ENCODE measurements at places on chromosomes 3 and 15.

DNA sequence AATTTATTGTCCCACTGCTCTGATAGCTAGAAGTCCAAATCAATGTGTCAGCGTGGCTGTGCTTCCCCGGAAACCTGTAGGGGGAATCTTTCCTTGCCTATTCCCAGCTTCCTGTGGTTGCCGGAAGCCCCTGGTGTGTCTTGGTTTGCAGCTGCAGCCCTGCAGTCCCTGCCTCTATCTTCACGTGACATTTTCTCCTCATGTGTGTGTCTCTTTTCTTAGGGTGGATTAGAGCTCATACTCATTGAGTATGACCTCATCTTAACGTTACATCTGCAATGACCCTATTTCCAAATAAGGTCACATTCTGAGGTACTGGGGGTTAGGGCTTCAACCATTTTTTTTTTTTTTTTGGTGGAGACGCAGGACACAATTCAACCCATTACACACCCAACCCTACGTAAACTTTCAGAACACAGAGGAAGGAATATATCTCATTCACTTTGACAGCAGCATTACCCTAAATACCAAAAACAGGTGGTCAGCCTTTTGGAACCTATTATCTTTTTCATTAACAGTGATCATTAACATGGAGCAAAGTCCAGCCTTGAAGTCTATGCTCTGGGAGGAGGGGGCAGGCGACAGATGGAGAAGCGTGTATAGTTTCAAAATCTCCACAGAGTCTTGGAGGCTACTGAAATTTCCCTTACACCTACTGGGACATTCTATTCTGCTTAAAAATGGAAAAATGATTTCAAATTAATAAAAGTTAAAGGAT, 88.6 kb downstream of the RYK start:
- DNase-seq: no peak

- no peak for DNase-seq
Observed at GRCh38 chr15:92992720-92993119, 92.6 kb downstream of the CHD2 start.

GRCh38 chr3:127671523-127672428, 976 bp upstream of the ABTB1 start:
- peak; percentile 30 for DNase-seq

GRCh38 chr3:31772758-31773473, 208.1 kb downstream of the OSBPL10 start:
- no peak for DNase-seq

DNA sequence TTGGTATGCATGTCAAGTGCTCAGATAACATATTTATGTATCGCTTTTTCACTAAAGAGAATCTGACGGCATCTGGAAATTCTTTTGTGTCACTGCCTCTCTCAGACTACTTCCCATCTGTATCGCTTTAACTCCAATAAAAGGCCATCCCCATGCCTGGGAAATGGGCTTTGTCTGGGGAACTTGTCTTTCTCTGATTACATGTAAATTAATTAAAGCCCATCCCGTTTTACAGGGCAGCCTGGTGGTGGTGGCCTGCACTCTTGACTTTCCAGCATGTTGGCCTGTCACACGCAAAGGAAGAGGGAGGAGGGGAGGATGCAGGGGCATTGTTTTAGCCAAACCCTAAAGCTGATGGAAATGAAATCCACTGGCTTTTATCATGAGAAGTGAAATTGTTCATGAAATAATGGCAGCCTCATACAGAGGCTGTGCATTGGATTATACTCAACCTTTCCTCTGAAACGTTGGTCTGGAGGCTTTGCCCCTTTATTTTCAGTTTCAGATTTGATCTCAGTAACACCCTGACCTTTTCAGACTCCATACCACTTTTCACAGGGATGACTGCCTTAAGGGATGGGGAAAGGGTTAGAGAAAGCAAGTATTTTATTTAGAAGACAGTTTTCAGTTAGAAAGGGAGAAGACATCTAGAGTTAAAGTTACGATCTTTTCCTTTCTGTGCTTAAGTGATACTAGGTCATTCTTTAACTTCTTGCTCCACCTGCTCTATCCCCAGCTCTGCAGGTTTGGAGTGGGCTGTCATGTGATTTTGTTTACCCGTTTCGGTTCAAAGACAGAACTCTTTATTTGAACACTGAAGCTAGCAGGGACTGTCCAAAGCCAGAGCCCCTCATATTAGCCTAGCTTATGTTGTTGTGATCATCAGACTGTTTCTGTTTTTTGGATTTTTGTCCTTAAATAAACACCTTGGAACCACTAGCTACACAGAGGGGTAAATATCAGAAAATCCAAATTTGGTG, 94.6 kb upstream of the CTDSPL start:
- DNase-seq: no peak

GRCh38 chr3:11969986-11970385, 34.2 kb upstream of the SYN2 start:
- no peak for DNase-seq

- no peak for DNase-seq
Observed at GRCh38 chr3:107213044-107213669, 164.1 kb upstream of the CCDC54 start.

DNA sequence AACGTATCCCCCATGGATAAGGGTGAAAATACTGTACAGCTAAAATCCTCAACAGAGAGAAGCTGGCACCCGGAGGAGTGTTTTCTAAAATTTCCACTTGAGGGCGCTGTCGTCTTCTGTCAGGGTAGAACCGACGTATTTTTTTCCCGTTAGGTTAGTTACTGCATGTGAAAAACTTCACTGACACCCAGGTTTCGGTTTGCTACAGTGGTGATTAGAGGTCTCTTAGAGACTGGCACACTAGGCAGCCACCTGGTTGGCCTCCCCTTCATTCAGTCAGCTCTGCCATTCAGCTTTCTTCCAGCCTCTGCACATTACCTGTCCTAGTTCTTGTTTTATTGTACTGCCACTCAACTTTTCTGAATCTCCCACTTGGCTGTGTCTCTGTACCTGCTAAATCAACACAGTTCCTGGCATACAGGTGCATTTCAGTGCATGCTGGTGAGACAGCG, 18.4 kb downstream of the CCK start:
- peak; percentile 26 for DNase-seq

- DNase-seq: no peak
Observed at GRCh38 chr3:35724106-35724505, 84.8 kb downstream of the ARPP21 start.

DNA sequence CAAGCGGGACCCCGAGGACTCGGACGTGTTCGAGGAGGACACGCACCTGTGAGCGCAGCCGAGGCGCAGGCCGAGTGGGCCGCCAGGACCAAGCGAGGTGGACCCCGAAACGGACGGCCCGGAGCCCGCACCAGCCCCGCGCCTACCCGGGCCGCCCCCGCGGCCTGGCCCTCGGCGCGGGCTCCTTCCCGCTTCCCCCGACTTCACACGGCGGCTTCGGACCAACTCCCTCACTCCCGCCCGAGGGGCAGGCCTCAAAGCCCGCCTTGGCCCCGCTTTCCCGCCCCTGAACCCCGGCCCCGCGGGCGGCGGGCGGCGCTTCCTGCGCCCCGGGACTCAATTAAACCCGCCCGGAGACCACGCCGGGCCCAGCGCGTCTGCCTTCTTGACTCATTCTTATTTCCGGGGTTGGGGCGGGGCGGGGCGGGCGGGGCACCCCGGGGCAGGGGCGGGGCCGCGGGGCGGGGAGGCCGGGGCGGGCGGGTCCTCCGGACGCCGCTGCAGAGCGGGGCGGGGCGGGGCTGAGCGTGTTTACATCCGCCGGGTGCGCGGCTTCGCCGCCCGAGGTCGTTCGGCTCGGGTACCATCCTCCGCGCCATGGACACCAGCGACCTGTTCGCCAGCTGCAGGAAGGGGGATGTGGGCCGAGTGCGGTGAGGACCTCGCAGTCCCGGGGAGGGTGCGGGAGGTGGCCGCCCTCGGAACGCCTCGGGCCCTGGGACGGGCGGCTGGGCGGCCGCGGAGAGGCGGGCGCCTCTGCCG, at the start of gene ABTB1:
ABTB1 (plus strand) TSS at position 524 of the 762 bp plus-strand sequence; CDS start at position 598, 74 bp downstream.
- DNase-seq: peak; percentile 76

DNA sequence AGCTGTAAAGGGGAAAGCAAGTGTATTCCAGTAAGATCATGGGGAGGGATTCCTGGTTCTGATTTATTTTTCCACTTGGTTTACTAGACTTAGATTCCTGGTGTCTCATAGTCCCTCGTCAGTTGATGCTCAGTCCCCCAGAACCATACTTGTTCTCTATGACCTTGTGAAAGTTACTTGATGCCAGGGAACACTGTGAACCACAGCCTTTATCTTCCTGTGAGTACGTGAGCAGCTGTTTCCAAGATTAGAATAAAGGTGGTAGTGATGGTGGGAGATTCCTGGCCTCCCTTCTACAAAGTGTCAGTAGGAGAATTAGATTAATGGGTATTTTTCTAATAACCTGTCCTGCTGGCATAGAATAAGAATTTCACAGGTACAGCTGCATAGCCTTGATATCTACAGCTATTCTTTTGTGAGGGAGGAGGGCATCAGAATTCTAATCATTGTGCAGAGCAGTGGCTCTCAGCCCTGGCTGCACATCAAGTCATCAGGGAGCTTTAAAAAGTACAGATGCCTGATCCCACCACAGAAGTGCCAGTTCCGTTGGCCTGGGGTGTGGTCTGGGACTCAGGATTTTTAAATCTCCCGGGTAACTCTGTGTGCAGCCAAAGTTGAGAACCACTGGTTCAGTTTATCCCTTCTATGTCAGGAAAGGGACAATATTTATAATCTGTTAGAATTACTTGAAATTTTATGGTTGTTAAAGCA, 20.0 kb downstream of the GPD1L start:
- DNase-seq: no peak

- peak; percentile 97 for DNase-seq
Observed at GRCh38 chr3:98022978-98023820, 11.9 kb downstream of the GABRR3 start.

DNA sequence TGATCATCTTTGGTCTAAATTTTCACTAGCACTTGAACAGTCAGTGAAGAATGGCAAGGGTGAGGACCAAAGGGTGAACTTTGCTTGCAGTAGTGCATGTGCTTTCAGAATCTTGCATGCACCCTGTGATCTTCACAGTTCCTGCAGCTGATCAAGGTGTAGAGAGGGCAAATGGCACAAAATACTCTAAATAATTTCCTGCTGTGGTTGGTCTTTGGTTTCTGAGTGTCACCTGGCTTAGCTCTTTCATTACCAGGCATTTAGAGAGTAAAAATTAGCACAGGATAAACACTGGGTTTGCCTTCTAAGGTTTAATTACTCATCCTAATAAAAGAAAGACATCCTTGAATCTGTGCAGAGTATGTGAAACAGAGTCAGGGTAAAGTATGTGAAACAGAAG, 11.4 kb downstream of the TIPARP start:
- DNase-seq: no peak

DNA sequence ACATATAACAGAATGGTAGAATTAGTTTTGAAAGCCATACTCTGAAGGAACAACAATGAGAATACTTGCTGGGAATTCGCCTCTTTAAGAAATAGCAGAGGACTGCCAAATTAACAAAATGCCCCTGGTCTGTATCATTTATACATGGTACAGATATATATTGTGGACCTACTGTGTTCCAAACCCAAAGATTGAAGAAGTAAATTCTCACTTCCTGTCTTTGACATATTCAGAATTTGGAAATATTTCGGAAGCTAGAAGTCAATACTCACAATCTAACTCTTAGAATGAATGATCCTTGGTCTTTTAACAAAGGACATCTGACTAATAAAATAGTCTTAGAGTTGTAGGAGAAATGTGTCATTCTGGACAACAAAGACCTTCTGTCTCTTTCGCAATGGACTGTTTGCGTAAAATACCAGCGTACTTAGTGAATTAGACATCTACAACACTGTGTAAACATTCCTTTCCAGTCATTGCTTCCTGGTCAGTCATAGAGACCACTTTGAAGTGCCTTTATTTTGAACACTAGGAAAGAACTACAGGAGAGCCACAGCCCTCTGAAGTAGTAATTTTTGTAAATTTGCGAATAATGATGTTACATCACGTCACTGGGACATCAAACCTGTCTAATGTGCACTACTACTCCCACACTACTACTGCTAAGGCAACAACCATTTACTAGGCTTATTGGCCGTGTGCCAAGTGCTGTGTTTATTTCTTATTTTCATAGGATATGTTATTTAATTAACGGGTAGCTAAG, 68.0 kb downstream of the CHL1 start:
- DNase-seq: no peak

- no peak for DNase-seq
Observed at GRCh38 chr3:146496726-146497125, 27.4 kb upstream of the PLSCR2 start.

- DNase-seq: no peak
Observed at GRCh38 chr3:170534227-170534626, 51.6 kb downstream of the SLC7A14 start.

DNA sequence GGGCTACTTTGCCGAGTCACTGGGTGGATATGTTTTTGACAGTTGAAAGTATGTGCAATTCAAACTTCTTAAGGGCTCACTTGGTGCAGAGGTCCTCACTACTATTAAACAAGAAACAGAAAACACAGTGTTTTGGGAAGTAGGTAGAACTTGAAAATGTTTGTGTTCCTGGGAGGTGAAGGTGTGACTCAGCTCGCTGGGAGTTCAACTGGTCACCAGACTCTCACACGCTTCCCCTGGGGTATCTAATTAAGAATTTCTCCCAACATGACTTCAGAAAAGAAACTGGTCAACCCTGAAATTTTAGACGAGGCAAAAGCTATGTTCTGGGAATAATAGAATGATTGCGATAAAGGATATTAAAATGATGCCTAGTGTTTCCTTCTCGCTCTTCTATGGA, 1039.8 kb upstream of the SEMA6D start:
- DNase-seq: no peak

Data from stimulated activated CD4-positive, alpha-beta T cell treated with anti-CD3 and anti-CD28 coated beads, Interleukin-1b, Interleukin-23, amount 100 ng/mL, for 4 hours (primary cell).